ENCODE measurements at places on chromosomes 1 and 21.

- DNase-seq, result peak; percentile 92
Measured at GRCh38 chr1:165697881-165698760, at the start of gene ALDH9A1. Gene ALDH9A1, minus strand, starts transcription at chr1:165698562. Its CDS starts 4 bp downstream, at chr1:165698558.

DNA sequence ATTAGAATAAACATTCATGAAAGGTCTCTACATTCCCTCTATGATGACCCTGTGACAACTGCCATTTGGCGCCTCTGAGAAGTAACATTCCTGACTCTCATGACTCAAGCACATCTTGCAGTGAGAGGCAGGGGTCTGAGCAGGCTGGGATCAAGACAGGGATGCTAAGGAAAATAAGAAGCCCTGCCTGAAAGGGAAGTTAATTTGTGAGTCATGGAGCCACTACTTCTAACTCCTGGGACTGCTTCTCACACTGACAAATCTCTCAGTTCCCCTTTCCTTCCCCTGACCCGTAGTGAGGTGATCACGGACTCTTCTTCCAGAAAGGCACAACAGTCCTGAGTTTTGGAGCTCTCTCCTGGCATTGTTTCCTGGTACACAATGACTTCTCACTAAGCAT lies 231.9 kb downstream of the TNR start:
- no peak for DNase-seq

DNA sequence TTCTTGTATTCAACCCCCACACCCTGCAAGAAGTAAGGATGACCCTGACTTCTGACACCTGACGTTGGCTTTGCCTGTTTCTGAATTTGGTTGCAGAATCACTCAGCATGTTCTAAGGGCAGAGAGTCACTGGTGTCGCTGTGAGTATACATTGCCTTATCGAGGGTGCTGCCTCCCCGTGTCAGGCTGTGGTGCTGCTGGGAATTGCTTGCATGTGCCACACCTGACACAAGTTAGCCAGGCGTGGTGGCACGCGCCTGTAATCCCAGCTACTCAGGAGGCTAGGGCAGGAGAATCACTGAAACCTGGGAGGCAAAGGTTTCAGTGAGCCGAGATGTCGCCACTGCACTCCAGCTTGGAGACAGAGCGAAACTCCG lies 45.9 kb downstream of the WDR4 start:
- DNase-seq, result peak; percentile 57

DNA sequence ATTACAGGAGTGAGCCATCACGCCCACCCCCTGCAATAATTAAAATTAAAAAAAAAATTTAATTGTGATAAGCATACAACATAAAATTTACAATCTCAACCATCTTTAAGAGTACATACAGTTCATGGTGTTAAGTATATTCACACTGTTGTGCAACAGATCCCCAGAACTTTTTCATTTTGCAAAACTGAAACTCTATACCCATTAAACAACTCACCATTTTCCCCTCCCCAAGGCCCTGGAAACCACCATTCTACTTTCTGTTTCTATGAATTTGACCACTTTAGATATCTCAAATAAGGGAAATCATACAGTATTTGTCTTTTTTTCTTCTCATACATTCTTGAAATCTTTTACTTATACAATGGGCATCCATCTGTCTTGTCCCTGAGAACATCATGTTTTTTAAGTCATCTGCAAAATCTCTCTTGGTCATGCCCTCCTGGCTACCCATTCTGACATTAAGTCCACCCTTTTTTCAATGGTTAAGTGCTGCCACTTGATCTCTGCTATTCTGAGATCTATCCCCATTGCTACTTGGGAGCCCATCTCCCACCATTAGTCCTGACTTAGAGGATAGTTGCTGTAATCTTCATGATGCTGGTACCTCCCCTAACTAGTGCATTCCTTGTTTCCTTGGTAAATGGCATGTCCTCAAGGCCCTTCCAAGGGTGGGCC lies 39.4 kb upstream of the ZFYVE9 start:
- DNase-seq, result no peak

GRCh38 chr1:179818260-179818659 lies 59.3 kb downstream of the TOR1AIP2 start:
- DNase-seq, result no peak

All from NCI-H2171 treated with DMSO at 0.1 percent for 48 hours (cell line).